ENCODE measurements at places on chromosomes 3 and 15. TPM values are rescaled to one million over a fixed set of nuclear protein-coding genes. Genes with fewer than 3 reads are reported as not detected.

DNA sequence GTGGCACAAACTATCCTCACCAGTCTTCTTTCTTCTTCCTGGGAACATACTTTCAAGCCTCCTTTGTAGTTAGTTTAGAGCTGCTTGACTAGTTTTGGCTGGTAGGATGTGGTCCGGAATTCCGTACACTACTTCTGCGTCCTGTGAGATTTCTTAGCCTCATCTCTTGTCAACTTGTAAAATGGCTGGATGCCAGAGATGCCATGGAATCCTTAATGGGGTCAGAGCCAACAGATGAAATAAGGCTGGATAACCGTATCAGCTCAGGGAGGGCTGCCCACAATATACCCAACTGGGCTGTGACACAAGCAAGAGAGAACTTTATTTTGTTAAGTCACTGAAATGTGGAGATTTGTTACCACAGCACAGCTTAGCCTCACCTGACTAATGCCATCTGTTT is 466.9 kb upstream of the MDFIC2 start:
- H3K27me3 ChIP-seq = no peaks in the 10 kb centered on the region
- H3K4me1 ChIP-seq = no peaks in the 10 kb centered on the region
- H3K36me3 ChIP-seq = no peaks in the 10 kb centered on the region
- H3K4me3 ChIP-seq = no peak overlapping the region
- H3K27ac ChIP-seq = no peak overlapping the region
- no peak for DNase-seq

Gene CAMP
- not detected for polyA plus RNA-seq

GRCh38 chr3:114365909-114366308 is 72.1 kb downstream of the TIGIT start:
- DNase-seq = no peak
- H3K36me3 ChIP-seq = no peaks in the 10 kb centered on the region
- no peaks in the 10 kb centered on the region for H3K27me3 ChIP-seq
- no peak overlapping the region for H3K4me3 ChIP-seq
- no peaks in the 10 kb centered on the region for H3K4me1 ChIP-seq

Gene SAMMSON
- not detected for polyA plus RNA-seq

Gene NEO1
- 3.9 TPM for polyA plus RNA-seq

Gene TGM5
- not detected for polyA plus RNA-seq

All from CD8-positive, alpha-beta memory T cell (primary cell).